ENCODE measurements at places on chromosomes 16 and 17. TPM values are rescaled to one million over a fixed set of nuclear protein-coding genes. Genes with fewer than 3 reads are reported as not detected.

GRCh38 chr16:1309888-1310831 lies 724 bp downstream of the UBE2I start:
- peak; percentile 46 for DNase-seq

- DNase-seq, result no peak
These were observed 12.7 kb downstream of the TERF2IP start for GRCh38 chr16:75660321-75660720.

GRCh38 chr16:25060920-25061319 lies 45.8 kb upstream of the ARHGAP17 start:
- no peak for DNase-seq

The PRAC1 gene
- total RNA-seq, result not detected

The ZBTB4 gene
- 104 TPM for total RNA-seq

The EVI2A gene
- 119 TPM for total RNA-seq

DNA sequence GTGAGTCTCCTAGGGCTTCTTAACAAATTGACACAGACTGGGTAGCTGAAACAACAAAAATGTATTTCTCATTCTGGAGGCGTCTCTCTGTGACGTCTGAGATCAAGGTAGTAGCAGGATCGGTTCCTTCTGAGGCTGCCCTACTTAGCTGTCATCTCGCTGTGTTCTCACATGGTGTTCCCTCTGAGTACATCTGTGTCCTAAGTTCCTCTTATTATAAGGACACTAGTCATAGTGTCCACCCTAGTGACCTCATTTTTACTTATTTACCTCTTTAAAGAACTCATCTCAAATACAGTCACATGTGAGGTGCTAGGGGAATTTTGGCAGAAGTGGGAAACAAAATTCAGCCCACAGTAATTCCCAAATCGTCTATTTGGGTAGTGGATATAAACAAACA lies 529.1 kb downstream of the NPIPA7 start:
- no peak for DNase-seq
